GM12892 (cell line): ENCODE measurements at places on chromosomes 1 and 21.
A peak's percentile ranks its signal among the peaks of the same experiment; 100 is the strongest.

GRCh38 chr1:196577386-196577785 lies 30.9 kb downstream of the KCNT2 start:
- no peak for DNase-seq

- no peak for DNase-seq
These were observed 37.0 kb downstream of the KCNJ15 start for GRCh38 chr21:38293765-38294164.

DNA sequence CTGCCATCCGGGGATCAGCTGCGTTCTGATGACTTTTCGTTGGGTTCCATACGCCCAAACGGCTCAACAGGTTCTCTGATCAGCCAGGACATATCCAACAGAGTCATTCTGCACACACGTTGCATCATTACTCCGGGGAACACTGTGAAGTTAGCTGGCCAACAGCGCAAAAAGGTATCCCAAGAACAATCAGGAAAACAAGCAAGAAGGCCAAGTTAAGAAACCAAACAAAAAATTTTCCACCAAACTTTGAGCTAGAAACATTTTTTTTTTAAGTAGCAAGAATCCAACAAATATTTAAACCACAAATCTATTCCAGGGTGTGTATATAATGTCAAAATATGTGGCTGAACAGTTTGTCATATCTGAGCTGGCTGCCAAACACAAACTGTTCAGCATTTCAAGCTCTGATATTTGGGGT lies 29.2 kb downstream of the NID1 start:
- no peak for DNase-seq

DNA sequence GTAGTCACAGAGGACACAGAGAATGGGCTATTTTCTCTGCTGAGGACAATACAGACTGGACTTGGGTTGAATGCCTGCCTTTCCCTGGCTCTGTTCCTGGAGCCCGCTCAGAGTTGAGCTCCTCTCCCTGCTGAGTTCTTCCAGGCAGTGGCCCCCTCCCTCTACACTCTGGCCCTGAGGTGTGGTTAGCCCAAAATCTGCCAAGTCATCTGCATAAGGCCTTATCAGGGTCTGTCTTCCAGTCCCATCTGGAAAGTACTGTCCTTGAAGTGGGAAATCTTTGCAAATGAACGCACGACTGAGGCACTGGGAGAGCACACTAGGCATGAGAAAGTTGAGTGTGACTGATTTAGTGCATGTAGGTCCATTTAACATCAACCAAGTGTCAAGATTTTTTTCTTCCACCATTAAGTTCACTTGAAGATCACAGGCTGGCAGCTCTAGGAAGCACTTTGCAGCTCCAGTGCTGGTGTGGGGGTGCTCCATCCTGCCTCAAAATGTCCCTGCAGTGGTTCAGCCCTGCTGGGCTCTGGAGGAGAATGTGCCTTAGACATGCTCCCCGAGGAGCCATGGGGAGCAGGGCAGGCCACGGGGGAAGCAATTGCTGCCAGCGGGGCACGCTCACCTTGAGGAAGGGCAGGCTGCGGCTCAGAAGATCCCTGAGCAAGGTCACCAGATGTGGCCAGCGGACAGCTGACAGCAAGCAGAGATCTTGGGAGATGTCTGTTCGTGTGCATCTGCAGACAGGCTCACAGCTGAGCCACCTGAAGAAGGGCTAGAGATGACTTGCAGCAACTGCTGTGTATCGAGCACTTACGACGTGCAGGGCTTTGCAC lies 41.5 kb downstream of the IER5 start:
- DNase-seq: no peak

DNA sequence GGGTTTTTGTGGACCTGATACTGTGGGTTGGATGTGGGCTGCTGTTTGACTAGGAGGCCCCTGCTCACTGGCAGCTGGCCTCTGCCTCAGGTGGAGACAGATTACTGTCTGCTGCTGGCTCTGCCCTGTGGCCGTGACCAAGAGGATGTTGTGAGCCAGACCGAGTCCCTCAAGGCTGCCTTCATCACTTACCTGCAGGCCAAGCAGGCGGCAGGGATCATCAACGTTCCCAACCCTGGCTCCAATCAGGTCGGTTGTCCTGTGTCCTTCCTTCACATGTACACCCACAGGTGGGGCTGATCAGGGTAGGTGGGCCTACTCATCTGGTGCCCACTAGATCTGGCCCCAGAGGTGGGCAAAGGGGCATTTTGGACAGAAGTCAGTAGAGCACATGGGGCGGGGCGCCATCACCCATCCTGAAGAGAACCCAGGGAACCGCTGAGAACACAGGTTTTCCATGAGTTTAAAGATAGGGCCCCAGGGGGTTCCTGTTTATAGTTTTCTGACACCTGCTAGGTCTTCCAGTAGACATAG lies 37.2 kb downstream of the ZBTB17 start:
- no peak for DNase-seq

GRCh38 chr1:56418151-56418631 lies 161.2 kb downstream of the PLPP3 start:
- no peak for DNase-seq

- DNase-seq: no peak
These were observed 26.4 kb downstream of the TRAF5 start for GRCh38 chr1:211352985-211353515.

DNA sequence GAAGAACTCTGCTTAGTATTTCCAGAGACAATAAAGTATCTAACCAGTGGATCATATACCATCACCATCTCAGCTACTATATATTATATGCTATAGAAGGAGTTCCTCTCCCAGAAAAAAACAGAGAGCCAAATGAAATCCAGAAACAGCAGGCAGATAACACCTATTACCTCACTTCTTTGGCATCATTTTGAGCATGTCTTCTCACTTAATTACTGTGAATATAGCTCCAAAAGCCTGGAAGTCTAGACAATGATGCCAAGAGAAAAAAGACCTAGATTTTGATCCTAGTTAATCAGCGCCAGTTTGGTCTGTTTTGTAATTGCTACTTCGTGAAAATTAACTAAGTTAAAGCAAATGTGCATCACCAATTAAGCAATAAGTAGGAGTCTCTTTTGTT lies 131.3 kb downstream of the EIF4G3 start:
- DNase-seq: no peak

- no peak for DNase-seq
These were observed 235.1 kb downstream of the KIF26B start for GRCh38 chr1:245389873-245390272.

DNA sequence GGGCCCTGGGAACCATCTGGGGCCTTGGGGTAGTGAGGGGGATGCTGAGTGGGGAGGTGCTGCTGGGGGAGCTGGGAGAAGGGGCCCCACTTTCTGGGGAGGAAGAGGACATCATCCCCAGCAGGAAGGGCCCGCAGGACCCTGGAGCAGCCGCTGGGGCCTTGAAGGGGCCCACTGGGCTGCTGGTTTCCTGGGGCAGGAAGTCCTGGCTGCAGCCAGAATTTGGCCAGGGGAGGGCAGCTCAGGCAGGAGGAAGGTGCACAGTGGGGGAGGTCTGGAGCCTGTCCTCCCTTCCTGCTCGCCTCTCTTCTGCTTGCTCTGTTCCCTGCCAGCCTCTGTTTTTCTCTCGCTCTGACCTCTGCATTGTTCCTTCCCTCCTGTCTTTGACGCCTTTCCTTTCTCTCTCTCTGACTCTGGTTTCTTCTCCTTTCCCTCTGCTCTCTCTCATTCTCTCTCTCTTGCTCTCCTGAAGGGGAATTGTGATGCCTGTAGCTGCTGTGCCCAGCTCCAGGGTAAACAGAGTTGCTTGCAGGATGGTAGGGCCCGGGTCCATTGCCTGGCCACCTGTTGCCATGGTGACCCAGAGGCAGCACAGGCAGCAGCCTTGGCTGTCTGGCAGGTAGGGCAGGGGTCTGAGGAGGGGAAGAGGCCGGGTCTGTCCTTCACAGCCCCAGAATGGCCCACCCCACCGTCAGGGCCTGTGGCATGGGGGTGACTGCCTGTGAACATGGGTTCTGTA lies 23.9 kb downstream of the ACOT11 start:
- no peak for DNase-seq

- DNase-seq: no peak
These were observed 13.4 kb downstream of the FBLIM1 start for GRCh38 chr1:15771836-15772515.

DNA sequence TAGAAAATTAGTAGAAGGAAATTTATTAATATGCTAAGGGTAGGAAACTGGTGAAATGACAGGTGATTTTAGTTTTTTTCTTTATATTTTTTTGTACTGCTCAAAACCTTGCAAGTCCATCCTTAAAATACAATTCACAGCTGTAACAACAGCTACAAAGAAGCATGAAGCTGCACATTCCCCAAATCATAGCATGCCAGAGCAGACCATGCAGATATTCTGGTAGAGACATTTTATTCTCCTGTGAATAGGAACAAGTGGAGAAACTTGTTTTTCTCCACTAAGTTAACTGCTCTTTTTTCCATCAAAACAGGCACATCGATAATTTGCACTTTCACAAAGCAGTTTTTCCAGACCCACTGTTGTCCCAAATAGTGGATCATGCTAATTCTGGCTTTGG lies 1125.7 kb downstream of the BRINP3 start:
- no peak for DNase-seq

GRCh38 chr1:246012341-246012740 lies 494.7 kb downstream of the SMYD3 start:
- DNase-seq: no peak

- DNase-seq: no peak
These were observed 967.8 kb upstream of the NCAM2 start for GRCh38 chr21:20030390-20030789.

DNA sequence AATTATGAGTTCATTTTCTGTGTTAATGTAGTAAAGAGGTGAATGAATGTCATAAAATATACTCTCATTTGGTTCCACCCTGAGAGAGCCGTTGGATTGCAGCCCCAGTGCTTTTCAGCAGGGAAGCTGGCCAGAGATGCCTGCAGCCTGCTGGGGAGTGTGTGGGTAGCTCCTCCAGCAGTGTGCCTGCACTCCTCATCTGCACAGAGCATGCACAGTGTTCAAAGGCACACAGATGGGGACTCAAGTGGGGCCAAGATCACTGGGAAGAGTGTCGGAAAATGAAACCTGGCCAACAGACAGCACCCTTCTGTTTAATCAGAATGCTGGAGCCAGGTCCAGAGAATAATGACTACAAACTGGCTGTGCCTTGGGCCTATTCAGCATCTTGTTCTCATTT lies 206.8 kb downstream of the ST6GALNAC3 start:
- DNase-seq: no peak

GRCh38 chr1:245154429-245155271 lies at the start of gene KIF26B:
KIF26B (plus strand) TSS chr1:245154985; CDS start chr1:245155425, 440 bp downstream.
- peak; percentile 37 for DNase-seq

GRCh38 chr1:82510431-82510830 lies 709.7 kb downstream of the ADGRL2 start:
- no peak for DNase-seq

DNA sequence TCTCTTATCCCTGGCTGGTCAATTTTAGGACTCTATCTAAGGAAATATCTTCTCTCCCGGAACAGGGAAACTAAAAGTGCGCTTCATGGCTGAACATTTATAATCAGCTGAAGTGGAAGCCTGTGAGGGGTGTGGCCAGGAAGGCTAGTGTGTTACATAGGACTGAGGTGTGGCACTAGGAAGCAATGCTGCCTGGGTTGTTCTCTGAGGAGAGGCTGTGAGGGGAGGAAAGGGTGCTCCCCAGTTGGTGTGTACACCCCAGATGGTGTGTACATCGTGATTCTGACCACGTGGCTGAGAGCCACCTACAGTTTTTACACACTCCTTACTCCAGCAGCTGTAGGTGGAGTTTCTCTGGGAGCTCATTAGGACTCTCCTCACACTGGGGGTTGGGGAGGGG lies 16.3 kb downstream of the NTPCR start:
- DNase-seq: no peak

GRCh38 chr1:33339413-33339812 lies 18.5 kb upstream of the A3GALT2 start:
- DNase-seq: no peak

- DNase-seq: no peak
These were observed 2.3 kb downstream of the KCNC4 start for GRCh38 chr1:110212169-110213142.

DNA sequence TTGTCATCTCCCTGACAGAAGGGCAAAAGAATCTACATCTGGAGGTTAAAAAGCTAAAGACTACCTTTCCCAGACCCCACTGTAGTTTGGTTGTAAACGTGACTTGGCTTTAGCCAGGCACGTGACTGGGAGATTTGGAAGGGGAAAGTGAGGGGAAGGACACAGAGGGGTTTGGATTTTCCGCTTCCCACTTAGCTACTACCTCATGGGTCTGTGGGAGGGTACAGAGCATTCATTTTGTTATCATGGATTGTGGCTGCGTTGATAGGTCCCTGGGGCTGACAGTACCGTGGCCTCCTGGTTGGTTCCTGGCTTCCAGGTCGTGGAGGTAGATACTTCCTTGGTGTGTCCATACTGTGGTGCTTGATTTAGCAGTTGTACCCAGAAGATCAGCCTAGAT lies 2.6 kb downstream of the CHD1L start:
- DNase-seq: no peak
